ENCODE measurements at places on chromosomes 12 and 14.

GRCh38 chr14:81784084-81784483 lies 250.4 kb upstream of the SEL1L start:
- DNase-seq, result no peak

DNA sequence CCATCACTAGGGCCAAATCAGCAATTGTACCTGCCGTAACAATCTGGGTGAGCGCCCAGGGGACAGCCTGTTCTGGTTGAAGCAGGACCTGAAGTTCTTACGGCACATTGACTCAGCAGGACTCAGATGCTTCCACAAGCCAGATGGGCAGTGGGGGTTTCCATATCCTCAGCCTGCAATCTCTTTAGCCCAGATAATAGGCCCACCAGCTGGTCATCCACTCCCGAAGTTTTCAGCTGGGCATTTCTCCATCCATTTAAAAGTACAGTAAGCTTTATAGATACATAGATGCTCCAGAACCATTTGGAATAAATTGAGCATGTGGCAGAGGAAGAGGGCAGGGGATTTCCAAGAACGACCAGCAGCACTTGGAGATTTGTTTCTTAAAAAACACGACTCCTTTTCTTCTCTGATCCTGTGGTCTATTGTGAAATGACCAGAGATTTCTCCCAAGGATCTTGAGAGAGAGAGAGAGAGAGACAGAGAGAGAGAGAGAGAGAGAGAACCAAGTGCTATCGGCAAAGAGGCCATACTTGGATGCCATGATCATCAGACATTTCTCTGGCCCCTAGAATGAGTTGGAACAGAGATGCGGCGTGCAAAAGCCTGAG lies 74.8 kb upstream of the PLXNC1 start:
- DNase-seq, result no peak

DNA sequence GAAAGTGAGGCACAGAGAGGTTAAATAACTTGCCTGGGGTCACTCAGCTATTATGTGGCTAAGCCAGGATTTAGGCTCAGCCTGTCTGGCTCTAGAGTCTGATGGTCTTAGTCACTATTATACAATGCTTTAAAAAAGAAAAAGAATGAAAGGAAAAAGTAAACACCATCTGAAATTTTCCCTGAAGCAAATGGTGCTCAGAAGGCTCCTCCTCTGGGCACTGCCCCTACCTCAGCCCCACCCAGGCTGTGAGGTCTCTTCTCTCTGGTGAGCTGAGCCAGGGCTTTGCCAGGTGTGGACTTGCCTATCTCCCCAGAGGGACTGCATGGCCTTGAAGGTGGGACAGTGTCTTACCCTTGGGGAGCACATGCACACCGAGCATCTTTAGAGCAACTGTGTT lies 117.5 kb upstream of the DYRK2 start:
- DNase-seq, result no peak

- DNase-seq, result no peak
These were observed 58.9 kb downstream of the BCL11B start for GRCh38 chr14:99213101-99213500.

- no peak for DNase-seq
These were observed 157.0 kb downstream of the MYRFL start for GRCh38 chr12:69981881-69982475.

- no peak for DNase-seq
These were observed 479.4 kb upstream of the NOVA1 start for GRCh38 chr14:27077214-27077613.

DNA sequence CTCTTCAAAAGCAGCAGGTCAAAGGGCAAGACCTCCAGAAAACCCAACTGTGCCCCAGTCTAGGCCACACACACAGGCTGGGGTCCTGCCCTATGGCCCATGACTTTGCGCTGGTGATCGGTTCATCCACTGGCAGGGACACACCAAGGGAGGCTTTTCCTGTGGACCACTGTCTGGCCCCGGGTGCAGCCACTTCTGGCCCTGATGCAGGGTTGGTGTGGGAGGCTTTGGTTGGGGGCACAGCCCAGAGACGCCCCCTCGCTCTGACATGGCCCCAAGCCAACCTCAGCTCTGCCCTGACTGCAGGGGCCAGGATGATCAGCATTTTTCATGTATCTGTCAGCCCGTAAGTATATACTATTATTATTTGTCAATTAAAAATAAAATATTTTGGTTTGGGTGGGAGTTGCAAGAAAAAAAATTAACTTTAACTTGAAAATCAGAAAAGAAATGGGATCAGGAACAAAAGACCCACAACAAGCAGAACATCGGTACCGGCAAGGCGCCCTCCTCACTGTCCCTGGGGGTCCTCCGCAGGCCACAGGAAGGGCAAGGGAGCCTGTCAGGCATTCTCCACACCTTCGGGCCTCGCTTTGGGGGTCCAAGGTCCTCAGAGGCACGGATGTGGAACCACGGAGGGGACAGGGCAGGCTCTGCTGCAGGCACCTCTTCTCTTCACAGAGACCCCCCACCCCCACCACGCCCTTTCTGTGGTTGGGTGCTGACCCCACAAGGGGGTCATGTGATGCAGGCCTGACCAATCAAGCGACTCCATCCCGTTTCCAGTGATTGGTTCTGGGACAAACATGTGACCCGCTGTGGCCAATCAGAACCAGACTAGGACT lies 181.5 kb upstream of the SFSWAP start:
- no peak for DNase-seq

DNA sequence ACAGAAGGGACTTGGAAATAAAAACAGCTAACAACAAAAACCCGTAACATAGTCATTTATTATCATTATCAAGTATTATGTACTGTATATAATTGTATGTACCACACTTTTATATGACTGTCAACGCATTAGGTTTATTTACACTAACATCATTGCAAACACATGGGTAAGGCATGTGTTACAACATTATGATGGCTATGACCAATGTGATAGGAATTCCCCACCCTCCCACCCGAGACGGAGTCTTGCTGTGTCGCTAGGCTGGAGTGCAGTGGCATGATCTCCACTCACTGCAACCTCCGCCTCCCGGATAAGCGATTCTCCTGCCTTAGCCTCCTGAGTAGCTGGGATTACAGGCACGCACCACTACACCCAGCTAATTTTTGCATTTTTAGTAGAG lies 82.6 kb downstream of the ERC1 start:
- DNase-seq, result no peak

DNA sequence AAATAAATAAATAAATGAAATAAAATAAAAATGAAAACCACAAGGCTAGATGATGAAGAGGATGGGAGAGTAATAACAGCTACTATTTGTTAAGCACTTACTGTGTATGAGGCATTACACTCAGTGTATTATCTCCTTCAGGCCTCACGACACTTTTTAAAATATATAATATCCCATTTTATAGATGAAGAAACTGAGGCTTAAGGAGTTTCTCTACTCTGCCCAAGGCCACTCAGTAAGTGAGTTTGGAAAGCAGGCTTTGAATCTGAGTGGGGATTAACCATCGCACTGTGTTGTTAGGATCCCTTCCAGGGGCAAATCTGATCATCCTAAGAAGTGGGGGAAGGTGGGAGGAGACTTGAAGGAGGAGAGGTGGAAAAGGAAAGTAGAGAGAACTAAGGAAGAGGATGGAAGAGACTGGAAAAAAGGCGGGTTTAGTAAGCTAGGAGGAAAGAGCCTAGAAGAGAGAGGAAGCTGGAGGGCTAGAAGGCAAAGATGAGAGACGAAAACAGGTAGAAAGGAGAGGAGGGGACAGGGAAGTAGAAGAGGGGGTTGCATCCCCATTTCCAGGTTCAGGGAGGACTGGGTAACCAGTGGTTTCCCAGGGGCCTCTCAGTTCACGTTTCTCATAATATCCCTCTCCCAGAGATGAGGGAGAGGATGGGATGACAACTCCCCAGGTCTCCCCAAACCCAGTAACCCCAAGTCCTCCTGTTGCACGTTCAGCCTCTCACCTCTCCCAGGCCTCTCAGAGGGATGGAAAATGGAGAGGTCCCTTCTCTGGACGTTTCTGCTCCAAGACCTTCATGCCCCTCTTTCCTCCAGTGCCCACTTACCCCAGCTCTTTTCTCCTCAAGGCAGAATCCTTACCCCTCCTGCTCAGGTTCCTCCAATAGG lies 1.7 kb downstream of the STAT6 start:
- no peak for DNase-seq

- no peak for DNase-seq
These were observed 21.7 kb upstream of the PPM1A start for GRCh38 chr14:60227291-60227690.

DNA sequence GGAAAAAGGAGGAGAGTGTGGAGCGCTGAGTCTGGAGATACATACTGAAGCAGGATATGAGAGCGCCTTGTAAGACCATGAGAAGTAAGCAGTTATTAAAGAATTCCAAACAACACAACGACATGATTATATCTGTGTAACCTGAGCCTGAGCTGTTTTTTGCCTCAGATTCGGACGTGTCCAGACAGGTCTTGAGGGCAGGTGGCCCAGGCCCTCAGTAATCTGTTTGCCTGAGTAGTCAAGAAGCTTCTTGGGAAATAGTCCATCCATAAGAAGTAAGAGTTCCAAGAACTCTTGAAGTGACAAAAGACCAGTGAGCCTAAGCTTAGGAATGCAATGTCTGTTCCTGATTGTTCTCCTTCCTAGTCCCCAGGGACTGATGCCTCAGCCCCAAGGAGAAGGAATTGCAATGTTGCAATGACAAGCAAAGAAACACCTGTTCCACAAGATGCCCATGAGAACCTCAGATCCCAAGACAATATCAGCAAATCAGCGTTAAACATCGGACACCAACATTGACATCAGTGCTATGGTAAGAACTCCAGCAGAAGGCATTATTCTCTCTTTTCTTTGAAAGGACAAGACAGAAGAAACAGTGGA lies 34.7 kb upstream of the ADAMTS20 start:
- no peak for DNase-seq

- no peak for DNase-seq
These were observed 14.0 kb upstream of the LYZ start for GRCh38 chr12:69334158-69334557.

DNA sequence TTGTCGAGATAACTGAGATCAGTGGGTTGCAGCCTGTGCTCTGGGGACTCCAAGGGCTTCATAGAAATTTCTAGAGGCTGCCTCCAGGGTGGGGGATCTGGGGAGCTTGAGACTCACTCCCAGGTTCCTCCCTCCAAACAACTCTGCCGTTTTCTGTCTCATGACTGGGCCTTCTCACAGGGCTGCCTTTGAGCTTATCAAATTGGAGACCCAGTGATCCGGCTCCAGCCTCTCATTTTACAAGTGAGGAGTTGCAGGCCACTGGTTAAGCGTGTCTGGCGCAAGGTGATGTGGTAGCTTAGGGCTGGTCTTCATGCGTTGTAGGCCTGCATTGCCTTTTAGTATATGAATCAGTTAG lies 85.8 kb downstream of the SLC25A47 start:
- DNase-seq, result no peak

GRCh38 chr12:26471560-26471959 lies 276.2 kb downstream of the SSPN start:
- no peak for DNase-seq

- no peak for DNase-seq
These were observed 130.7 kb downstream of the TSPAN9 start for GRCh38 chr12:3207858-3208257.

- DNase-seq, result no peak
These were observed 158.1 kb downstream of the FLRT2 start for GRCh38 chr14:85688006-85688405.

DNA sequence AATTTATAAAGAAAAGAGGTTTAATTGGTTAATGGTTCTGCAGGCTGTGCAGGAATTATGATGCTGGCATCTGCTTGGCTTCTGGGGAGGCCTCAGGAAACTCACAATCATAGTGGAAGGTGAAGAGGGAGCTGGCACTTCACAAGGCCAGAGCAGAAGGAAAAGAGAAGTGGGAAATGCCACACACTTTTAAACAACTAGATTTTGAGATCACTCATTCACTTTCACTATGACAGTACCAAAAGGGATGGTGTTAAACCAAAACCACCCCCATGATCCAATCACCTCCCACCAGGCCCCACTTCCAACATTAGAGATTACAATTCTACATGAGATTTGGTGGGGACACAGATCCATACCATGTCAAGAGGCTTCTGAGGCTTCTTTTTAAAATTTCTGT lies 62.6 kb downstream of the SLC38A4 start:
- DNase-seq, result no peak

DNA sequence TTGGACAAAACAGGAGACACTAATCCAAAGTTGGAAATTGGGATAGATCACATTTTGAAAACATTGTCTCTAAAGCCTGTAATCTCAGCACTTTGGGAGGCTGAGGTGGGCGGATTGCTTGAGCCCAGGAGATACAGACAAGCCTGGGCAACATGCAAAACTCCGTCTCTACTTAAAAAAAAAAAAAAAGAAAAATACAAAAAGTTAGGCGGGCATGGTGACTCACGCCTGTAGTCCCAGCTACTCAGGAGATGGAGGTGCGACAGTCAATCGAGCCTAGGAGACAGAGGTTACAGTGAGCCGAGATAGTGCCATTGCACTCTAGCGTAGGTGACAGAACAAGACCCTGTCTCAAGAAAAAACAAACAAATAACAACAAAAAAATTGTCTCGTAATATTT lies 152.1 kb downstream of the MGAT4C start:
- DNase-seq, result no peak

- no peak for DNase-seq
These were observed 71.7 kb upstream of the GPATCH2L start for GRCh38 chr14:76080025-76080424.

DNA sequence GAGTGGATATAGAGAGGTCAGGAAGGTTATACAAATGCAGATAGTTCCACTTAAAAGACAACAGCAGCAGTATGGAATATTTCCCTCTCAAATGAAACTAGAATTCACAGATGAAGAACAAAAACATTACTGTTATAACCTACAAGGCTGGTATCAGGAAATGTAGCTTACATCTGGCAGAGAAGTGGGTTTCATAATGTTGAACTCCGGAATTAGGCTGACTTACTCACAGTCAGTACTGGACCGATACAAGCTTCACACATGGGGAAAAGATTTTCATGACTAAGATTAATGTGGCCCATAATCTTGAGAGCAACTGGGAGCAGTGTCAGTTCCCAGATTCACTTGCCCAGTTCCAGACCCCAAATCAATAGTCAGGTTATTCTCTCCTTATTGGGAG lies 353.9 kb downstream of the DUSP6 start:
- no peak for DNase-seq

- DNase-seq, result no peak
These were observed 29.0 kb upstream of the MAX start for GRCh38 chr14:65131301-65131701.

DNA sequence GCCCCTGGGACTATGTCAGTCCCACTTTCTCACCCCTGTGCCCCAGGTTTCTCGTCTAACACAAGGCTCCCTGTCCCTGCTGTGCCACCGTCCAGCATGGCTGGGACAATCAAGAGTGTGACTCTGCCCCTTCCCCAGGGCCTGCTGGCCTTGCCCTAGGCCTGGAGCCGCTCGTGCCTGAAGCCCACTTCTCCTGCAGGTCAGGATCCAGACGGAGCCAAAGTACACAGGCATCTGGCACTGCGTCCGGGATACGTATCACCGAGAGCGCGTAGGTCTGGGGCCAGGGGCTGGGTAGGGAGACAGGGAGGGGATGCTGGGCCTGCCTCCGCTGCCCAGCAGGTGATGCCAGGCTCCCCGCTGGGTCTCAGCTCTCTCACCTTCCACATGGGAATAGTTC lies 2.8 kb downstream of the SLC25A47 start:
- DNase-seq, result no peak
